AG09309 (cell line): ENCODE measurements at places on chromosomes 3 and 15.
A peak's percentile ranks its signal among the peaks of the same experiment; 100 is the strongest.

DNA sequence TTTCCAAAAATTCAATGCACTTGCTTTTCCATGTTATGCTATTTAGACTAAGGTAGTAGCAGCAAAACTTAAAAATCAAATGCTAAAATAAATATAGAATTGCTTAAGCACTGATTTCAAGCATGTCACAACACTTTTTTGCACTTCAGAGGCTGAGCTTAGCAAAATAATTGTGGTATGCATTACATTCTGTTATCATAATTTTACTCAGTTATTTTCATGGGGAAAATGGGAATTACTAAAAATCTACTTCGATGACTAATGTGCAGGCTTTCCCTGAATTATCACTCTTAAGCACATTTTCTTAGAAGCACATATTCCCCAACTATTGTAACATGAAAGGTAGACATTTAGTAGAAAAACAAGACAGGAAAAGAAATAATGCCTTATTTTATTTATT is 322.4 kb upstream of the CBLB start:
- no peak for DNase-seq

GRCh38 chr3:155658671-155659261 is 86.1 kb downstream of the PLCH1 start:
- DNase-seq, result no peak

DNA sequence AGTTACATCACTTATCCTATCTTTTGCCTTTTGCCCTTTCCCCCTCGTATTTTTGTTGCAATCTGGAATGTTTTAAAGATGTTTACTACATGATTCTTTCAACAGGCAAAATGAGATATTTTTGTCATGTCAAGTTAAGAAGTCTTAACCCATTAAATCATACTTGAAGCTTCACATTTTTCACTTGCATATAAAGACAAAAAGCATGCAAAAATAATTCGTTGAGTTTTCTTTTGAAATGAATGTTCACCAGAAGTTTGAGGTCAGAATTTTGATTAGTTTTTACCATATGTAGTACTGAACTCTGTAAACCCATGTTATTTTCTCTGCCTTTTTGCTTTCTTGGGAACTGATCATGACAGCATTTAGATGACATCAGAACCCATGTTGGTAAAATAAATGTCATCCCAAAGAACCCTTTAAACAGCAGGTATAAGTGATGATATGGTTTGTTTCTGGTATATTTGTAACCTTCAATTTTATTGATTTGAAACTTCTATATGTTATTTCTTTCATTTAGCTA is 188.5 kb downstream of the GHSR start:
- DNase-seq, result no peak

DNA sequence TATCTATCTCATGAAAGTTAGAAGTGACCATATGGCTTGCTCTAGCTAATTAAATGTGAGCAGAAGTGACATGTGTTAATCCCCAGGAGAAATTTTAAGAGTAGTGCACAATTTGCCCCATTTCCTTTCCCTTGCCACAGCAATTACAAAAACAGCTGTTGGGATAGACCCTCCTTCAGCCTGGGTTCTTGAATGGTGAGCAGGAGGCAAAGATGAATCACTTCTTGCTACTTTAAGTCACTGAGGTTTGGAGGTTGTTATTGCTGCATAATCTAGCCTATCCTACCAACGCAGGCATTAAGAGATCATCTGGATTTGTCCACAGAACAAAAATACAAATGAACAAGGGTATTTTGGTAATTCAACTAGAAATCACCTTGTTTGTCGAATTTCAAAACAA is 51.7 kb upstream of the CAPN7 start:
- DNase-seq, result no peak

DNA sequence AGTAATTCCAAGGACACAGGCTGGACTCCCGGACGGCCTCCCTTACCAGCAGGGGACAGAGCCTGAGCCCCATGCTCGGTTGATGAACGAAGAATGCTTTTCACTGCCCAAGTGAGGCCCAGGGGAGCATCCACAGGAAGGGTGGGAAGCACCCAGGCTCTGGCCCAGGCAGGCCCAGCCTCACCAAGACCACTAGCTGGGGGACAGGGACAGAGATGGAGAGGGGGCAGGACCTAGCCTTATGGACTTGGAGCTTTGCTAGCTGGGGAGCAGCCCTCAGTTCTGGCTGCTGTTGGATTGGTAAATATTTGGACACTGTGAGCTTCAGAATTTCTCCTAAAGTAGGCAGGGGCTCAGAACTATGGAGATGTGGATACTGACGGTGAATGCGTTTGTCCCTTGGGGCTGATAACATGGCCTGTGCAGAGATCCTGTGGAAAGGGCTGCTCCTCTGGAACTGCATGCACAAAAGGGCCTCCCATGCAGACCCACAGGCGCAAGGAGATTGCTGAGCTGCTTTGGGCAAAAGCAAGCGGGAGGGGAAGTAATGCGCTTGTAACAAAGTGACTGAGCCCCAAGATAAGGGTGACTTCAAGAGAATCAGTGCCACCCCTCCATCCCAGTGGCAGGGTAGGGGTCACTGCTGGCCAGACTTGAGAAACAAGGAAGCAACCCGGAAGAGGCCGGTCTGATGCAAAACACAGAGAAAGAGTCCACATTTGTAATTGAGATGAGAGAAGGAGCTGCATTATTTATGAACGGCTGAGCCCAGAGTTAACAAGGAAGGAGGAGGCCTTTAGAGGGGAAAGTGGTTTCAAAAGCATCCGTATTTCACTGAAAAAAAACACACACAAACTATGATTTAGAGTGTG is 70.1 kb upstream of the MEF2A start:
- no peak for DNase-seq

- DNase-seq, result no peak
These were observed 976 bp upstream of the ABTB1 start for GRCh38 chr3:127671523-127672428.

DNA sequence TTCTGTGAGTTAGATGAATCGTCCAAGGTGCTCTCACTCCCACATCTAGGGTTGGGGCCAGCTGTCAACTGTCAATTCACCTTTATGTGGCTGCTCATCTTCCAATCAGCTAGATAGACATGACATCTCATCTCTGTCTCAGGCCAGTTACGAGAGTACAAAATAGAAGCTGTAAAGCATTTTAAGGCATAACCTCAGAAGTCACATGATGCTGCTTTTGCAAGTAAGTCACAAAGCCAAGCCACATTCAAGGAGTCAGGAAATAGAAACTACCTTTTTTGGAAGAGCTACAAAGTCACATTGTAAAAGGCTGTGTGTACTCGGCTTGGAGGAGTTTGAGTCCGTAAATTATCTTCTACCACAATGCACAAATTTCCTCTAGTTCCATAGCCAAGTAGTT is 5.1 kb upstream of the CCR1 start:
- no peak for DNase-seq

- peak; percentile 78 for DNase-seq
These were observed 61.3 kb upstream of the ACKR4 start for GRCh38 chr3:132535575-132536441.

GRCh38 chr3:42101481-42101880 is 10.3 kb downstream of the TRAK1 start:
- no peak for DNase-seq

DNA sequence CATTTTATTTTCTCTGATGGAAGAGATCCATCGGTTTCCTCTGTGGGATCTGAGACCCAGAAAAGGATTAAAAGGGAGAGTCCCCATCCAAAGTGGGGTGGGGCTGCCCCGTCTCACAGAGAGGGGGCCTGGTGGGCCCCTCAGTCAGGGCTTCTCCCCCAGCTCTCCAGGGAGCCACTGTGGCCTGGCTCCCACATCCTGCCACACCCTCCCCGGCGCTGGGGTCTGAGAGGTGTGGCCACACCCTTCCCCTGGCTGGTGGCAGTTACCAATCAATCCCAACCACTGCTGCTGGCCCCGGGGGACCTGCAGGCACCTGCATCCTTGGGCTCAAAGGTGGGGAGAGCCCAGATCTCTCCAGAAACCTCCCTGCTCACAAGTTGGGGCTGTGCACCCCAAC is 161.8 kb upstream of the IQSEC1 start:
- no peak for DNase-seq

- DNase-seq, result no peak
These were observed 252.9 kb upstream of the SOX2 start for GRCh38 chr3:181458857-181459256.

DNA sequence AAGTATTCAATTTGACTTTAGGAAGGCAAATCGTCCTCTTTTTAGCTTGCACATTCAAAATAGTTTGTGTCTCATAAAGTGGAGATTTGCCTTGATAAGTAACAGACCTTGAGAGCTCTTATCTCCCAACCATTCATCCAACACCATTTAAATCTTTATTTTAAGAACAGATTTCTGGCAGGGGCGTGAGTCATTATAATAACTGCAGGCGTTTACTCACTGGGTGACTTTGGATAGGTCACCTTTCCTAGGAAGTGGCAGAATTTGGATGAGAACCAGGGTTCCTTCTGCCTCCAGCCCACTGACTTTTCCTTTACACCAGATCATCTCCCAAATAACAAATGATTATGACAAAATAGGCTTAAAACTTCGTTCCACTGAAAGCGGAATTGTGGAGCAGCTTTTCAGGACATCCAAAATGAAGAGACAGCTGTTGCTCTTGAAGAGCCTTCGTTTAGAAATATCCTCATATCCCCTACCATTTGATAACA is 5.0 kb downstream of the LMCD1 start:
- DNase-seq, result no peak

DNA sequence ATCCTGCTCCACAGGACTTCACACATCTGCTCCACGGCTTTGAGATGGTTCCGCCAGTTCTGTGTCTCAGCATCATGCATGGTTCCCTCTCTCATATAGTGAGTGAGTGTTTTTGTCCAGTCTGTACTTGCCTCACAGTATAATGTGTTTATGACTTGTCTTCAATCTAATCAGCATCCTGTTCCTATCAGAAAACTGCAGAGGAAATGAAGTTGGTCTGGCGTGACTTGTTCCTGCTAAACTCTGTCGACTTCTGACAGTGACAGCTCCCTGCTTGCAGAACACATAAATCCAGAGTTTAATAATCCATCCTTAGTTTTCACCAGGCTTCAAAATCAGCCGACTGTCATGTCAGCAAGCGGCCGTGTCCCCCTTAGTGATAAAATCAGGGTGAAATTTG is 222.3 kb downstream of the SLCO3A1 start:
- DNase-seq, result no peak

DNA sequence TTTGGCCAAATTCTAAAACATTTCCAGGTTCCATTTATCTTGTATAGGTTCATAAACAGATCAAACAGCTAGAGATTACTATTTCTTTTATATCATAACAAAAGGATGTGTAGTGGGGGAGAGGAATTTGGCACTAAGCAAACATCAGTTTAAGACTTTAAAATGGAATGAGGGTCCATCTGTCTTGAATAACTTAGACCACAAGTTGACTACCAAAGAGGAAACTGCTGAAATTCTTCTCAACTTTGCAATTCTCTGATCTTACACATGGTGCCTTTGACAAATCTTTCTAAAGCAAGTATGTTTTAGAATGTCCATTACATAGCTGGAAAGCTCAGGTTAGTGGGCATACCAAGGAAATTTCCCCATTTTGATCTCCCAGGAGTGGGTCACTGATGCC is 140.5 kb upstream of the ADAMTS9 start:
- no peak for DNase-seq

DNA sequence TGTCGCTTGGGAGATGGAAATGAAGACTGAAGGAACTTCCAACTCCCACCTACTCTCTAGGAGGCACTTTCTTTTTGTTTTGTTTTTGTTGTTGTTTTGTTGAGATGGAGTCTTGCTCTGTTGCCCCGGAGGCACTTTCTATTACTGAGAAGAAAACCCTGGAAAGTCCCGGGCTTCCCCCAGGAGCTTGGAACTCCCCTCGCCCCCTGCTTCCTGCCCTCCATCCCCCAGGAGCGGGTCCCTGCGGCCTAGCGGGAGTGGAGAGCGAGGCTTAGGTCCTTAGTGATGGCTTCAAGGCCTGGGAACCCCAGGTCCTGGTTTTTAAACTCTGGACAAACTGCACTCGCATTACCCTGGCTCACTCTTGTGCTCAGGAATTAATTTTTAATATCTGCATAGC is 195.7 kb downstream of the OCA2 start:
- DNase-seq, result no peak

GRCh38 chr3:106945435-106945834 is 431.8 kb upstream of the CCDC54 start:
- peak; percentile 43 for DNase-seq

DNA sequence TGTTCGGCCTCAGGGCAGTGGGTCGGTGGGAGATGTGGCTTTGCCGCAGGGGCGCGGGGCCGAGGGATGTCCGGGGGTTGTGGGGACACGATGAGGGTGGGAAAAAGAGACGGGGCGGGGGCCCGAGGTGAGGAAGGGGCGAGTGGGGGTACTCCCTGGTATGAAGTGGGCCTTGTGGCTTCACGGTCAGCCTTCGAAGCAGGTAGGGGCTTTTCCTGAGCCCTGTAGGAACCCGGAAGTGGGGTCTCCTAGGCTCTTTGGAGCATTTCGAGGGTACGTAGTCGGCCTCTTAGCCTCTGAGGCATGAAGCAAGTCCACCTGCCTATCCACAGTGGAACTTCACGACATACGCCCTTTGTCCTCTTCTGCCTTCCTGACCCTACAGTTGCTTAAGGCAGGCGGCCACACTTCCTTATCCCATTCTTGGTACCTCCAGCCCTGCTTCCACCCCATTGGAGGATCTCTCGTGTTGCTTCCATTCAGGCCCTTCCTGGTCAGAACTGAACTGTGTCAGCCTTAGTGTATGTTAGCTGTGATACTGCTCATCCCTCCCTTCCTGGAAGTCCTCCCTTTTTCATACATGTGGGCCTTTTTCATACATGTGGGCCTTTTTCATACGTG is 389 bp downstream of the ARPC4 start:
- DNase-seq, result no peak

GRCh38 chr3:135374571-135374970 is 579.5 kb downstream of the EPHB1 start:
- DNase-seq, result no peak

DNA sequence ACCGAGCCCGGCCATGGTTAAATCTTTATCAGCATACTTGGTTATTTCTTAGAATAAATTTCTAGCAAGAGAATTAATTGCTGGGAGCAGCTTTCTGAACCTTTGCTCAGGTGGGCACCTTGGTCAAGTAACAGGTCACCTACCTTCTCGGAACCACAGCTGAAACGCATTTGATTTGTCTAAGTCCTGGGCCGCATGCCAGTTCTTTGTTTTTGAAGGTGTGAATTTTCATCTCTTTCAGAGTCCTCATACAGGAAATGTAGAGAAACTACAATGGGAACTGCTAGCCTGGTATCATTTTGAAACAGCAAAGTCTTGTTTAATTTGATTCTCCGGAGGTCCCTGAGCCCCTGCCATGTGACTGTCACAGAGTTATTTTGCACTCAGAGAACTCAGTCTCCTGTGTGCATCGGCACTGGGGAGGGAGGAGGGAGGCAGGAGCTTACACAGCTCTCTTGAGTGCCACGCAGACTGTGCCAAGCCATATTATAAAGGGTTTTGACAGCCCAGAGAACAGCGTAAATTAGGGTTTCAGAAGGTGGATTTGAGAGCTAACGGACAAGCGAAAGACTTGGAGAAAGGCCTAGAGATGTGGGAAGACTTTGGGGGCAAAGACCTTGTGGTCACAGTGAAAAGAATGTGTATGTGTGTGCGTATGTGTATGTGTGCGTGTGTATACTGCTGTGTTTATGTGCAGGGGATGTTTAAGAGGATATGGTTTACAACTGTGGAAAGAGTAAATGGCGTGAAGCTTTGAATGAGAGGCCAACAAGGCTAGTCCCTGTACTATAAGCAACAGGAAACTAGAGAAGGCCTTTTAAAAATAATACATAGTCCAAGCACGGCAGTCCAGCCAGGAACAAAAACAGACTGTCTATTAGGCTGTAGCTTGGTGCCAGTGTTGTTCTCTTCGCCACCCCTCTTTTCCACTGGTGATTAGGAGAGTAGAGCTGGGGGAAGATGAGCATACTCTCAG is 61.8 kb upstream of the ATP13A3 start:
- no peak for DNase-seq
